ENCODE measurements at places on chromosomes 6 and 20.

GRCh38 chr20:22414305-22414742 is 170.0 kb downstream of the FOXA2 start:
- DNase-seq, result no peak

DNA sequence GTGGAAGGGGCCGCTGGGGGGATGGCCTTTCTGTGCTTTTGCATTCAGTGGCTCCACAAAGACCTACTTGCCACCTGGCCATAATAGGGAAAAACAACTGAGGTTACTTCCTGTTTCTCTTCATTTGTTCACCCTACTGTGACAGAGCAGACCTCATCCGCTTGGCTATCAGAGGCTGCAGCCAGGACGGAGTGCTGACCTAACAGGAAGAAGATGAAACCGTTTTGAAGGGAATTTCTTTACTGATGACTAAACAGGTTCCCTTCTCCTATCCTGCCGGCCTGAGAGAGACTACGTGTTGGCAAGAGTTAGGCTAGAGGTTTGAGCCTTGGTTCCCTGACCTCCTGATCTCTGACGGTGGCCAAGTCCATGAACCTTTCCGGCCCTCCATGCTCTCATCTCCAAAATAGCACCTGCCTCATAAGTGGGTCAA is 21.3 kb downstream of the PRR18 start:
- DNase-seq, result no peak

- DNase-seq, result no peak
Observed at GRCh38 chr6:165766457-165766856, 103.4 kb upstream of the PDE10A start.

GRCh38 chr6:5072440-5072839 is 12.7 kb upstream of the PPP1R3G start:
- no peak for DNase-seq

DNA sequence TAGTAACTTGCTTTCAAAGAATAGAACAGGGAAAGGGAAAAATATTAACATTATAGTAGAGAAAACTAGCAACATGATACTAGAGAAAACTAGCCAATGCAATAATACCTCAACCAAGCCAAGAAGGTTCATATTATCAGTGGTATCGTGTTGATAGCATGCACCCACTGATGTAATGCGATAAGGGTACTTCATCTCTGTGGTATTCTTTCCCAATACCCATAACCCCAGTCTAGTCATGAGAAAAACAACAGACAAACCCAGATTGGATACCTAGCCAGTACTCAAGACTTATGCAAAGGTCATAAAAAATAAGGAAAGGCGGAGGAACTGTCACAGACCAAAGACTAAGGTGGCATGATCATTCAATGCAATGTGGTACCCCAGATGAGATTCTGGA is 21.0 kb downstream of the BLOC1S5 start:
- DNase-seq, result no peak

GRCh38 chr6:1285556-1285955 is 26.3 kb upstream of the FOXQ1 start:
- no peak for DNase-seq

DNA sequence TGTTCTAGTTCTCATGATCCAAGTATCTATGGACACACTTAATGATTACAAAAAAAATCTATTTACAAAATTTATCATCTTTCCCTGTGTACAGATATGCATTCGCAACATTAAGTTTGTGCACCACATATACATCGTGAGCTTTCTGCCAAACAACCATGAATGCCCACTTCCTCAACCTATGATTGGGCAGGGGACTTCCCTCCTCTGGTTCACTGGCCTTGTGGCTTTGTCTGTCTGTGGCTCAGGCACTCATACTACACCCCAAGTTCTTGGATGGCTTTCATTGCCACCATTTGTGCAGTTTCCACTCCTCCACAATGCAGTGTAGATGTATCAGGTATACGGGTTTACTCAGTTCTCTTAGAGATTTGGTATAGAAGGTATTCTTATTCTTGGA is 74.9 kb downstream of the HS3ST5 start:
- DNase-seq, result no peak

GRCh38 chr20:10636326-10636818 is 37.4 kb downstream of the JAG1 start:
- DNase-seq, result no peak

GRCh38 chr6:74936886-74937285 is 269.0 kb downstream of the COL12A1 start:
- no peak for DNase-seq

DNA sequence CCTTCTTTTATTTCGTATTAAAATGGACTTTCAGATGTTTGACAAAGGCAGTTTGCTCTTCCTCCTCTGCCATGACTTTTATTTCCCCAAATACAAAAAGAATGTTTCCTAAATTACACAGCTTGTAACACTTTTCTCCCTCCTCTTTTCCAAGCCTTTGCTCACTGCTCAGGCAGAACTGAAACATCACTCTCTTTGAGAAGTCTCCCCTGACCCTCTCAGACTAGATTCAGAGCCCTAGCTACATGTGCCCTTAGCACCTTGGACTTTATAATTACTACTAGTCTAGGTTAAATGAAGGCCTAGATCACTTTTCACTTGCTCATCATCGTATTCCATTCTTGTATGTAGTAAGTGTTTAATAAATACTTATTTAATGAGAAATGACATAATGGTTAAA is 8.5 kb upstream of the KIF6 start:
- no peak for DNase-seq

DNA sequence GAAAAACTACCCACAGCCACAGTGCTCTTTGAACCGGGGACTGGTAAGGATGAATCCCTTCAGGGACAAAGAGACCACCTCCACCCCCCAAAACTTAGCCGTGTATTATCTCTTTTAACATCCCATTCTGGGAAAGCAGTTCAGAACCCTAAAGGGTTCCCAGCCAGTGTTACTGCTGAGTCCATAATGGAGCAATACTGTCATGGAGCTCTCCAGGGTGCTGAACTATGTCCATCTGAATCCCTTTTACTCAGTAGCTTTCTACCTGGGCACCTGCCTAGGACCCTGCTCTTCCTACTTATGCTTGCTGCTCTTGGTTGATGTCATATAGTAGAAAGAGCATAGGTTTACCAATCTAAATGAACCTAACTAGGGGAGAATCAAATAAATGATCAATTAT is 22.3 kb upstream of the SAYSD1 start:
- peak; percentile 59 for DNase-seq

DNA sequence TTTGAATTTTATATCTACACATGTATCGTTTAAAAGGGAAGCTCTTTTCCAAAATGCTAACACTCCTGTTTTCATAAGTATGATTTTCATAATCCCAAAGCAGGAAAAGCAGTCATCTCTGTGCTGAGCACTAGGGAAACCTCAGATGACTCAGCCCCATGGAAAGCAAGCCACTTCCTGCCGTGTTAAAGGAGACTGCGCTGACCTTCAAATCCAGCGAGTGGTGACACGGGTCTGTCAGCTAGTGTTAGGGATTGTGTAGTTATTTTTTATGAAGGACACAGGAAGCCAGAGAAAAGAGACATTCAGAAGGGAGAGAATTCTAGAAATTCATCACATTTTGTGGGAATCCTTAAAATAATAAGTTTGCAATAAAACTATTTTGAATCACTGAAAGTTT is 57.0 kb upstream of the CD93 start:
- DNase-seq, result no peak

- no peak for DNase-seq
Observed at GRCh38 chr6:89073014-89073620, 7.4 kb upstream of the PNRC1 start.

GRCh38 chr6:17556014-17556413 is 44.1 kb upstream of the FAM8A1 start:
- DNase-seq, result no peak

DNA sequence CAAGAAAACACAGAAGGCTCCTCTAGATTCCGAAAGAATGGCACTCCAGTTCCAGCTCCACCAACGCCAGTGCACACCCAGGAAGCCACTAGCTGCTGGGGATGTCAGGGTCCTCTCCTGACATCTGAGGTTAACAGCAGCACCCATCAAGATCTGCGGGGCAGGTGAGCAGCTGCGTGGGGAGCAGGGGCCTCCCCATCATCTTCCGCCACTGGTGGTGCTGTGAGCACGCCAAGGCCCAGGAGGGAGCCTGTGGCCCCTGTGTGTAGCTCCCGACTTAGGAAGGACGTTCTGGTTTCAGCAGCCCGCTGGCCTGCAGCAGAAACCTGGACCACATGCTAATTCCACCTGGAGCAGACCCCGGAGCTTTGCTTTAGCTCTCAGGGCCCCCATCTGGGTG is 386.2 kb downstream of the TAF4 start:
- DNase-seq, result no peak

DNA sequence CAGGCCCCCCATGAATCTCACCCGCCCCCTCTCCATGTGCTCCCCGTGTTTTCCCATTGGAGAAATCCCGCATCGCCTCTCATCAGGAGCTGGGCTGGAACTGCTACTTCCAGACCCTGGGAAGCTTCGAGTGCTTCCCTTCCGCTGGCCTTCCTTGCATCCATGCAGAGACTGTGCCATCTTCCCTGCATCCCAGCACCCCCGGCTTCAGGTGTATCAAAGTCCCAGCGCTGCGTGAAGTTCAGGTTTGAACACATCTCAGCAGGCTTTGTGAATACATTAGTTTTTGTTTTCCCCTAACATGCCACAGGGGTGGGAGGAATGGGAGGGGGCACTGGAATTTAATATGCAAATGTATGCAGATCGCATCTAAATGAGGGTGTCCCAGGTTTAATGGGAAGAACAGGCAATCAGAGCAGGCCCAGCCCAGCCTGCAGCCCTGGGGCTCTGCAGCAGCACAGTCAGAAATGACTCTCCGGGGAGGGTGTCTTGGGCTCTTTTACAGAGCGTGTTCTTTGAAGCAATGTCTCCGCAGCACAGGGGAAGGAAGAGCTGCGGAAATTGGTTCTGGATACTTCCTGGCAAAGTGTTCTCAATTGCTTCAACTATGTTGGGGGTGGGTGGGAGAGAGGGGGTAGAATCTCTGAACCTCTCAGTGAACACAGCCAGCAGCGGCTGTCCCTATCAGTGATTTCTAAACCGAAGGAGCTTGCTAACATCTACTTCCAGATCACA is 8.3 kb upstream of the MMP9 start:
- DNase-seq, result no peak

GRCh38 chr20:922781-923180 is 6.6 kb upstream of the ANGPT4 start:
- no peak for DNase-seq

GRCh38 chr20:6718662-6719368 is 48.7 kb upstream of the BMP2 start:
- no peak for DNase-seq

DNA sequence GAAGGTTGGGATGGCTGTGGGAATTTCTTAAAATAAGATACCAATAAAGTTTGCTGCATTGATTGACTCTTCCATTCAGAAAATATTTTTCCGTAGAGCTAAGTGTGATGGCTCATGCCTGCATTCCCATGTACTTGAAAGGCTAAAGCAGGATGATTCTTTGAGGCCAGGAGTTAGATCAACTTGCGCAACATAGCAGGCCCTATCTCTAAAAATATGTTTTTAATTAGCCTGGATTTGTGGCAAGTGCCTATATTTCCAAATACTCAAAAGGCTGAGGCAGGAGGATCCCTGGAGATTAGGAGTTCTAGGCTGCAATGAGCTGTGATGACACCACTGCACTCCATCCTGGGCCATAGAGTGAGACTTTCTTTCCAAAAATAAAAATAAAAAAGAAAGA is 431.2 kb upstream of the PTCHD4 start:
- no peak for DNase-seq

DNA sequence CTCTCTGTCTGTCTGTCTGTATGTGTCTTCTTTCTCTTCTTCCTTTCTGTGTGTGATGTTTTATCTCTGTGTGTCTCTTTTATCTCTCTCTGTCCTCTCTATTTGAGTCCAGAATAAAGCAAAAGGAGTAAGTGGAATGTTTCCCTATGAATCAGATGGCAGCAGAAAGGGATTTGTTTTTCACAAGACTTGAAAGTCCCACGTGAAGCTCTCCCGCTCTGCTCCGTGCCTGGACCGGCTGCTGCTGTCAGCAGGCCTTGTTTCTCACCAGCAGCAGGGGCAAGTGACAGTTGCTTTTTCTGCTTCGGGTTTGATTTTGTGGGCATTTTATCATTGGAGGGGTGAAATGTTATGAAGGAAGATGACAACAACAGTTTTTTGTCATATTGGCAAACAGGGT is 212.7 kb downstream of the PACRG start:
- DNase-seq, result no peak

DNA sequence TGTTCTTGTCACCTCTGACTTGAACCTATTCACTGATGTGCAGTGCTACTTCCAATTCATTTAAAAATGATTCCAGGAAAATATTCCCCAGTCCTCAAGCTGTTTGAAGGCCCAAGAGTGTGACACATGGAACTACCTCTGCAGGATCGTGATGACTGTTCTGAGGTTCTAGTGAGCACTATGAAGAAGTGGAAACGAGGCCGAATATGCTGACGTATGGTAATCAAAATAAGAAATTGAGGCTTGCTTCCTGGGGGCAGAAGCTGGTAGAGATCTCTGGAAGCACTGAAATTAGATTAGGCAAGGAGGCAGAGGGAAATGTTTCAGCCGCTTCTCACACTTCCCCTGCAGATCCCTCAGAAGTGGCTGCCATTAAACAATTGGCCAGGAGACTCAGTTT is 15.7 kb downstream of the TMEM242 start:
- no peak for DNase-seq

GRCh38 chr20:57460781-57461465 is 64.0 kb downstream of the CTCFL start:
- no peak for DNase-seq

- peak; percentile 69 for DNase-seq
Observed at GRCh38 chr6:33672808-33673207, 38.7 kb downstream of the UQCC2 start.

DNA sequence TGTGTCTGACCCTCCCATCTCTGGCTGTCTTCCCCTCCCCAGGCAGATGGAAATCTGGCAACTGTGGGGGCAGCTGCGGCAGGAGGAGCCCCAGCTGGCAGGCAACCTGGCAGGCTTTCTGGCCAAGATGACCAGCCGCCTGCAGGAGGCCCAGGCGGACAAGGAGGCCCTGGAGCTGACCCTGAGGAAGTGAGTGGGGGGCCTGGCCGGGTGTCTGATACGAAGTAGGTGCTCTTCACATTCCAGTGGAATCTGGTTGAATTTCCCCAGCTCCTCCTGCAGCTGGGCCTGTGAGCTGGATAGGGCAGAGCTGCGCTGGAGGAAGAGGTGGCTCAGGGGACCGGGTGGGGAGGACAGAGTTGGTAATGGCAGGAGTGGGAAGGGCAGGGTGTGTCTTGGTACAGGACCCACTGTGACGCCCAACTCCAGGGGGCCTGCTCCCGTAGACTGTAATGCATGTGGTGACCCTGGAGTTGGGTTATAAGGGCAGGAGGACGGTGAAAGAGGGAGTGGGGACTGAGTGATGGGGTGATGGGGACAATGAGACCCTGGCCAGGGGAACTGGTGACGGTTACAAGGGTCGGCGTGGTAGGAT is 19.7 kb downstream of the RAB44 start:
- DNase-seq, result no peak

- DNase-seq, result no peak
Observed at GRCh38 chr6:130222775-130223174, at the start of gene SAMD3. Gene SAMD3 (minus strand): TSS chr6:130222951. CDS start chr6:130215273, 7,678 bp downstream.
